ENCODE measurements at places on chromosomes 2 and 18.
A peak's percentile ranks its signal among the peaks of the same experiment; 100 is the strongest.

DNA sequence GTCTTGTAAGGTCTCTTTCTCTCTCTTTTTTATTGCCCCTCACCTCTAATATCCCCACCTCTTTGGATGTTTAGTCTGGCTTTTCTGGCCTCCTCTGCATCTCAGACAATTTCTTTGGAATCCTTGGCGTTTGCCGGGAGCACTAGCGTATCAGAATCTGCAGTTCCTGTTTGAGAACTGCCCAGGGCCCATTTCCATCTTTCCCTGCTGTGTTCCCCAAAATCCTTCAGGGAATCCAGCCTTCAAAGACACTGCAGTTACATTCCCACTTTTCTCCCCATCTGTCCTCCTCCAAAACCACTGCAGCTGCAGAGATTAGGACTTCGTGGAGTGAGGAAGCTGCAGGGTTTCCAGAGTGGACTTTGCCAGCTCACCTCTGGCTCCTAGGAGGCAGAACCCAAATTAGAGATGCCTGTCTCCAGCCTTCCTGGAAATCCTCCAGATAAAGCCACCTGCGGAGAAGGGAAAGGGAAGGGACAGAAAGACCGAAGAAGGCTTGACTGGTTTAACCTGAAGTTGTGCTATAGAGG, 2.7 kb downstream of the VSNL1 start:
- DNase-seq: no peak

GRCh38 chr2:165791421-165792103, 2.5 kb downstream of the GALNT3 start:
- no peak for DNase-seq

DNA sequence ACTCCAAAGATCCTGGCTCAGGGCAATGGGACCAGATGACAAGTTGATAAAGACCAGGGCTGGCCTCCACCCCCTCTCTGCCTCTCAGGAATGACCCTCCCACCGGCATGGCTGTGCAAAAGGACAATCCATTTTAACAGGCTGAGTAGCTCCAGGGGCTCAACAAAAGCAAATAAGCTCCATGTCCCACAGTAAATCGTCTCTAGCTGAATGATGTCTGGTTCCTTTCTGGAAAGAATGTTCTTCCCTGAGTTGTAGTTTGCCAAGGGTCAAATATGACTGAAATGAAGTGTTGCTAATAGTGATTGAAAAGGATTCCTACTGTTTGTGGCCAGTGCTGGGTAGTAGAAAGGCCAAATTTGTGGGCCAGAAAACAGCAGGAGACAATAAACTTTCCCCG, 434.4 kb upstream of the ETAA1 start:
- DNase-seq: no peak

- DNase-seq: no peak
Observed at GRCh38 chr2:26721115-26722032, 28.9 kb downstream of the KCNK3 start.

GRCh38 chr2:69291004-69291650, 95.9 kb downstream of the GFPT1 start:
- DNase-seq: no peak

- DNase-seq: no peak
Observed at GRCh38 chr2:54457323-54458023, 1.3 kb downstream of the SPTBN1 start.

- DNase-seq: peak; percentile 42
Observed at GRCh38 chr2:230575642-230576324, 136.9 kb upstream of the CAB39 start.

- no peak for DNase-seq
Observed at GRCh38 chr2:119157850-119158511, 570 bp downstream of the C1QL2 start.

DNA sequence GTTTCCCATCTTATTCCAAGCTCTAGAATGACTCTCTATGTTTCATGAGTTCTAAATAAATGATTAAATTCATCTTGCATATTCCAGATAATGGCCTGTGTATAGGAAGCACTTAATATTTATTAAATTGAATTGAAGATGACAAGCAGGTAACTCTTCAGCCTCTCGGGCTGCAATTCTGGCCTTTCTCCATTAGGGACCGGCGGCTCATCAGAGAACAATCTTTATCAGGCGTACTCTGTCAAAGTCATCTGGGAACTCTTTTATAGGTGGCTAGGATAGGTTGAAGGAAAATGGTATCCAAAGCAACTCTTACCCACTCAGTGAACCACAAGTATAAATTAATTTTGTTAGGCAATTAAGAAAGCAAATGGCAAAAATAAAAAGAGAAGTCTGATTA, 308.5 kb downstream of the NOL4 start:
- DNase-seq: no peak

GRCh38 chr2:202721621-202722020, 86.9 kb downstream of the FAM117B start:
- no peak for DNase-seq

GRCh38 chr2:12617366-12617765, 99.4 kb upstream of the TRIB2 start:
- no peak for DNase-seq

DNA sequence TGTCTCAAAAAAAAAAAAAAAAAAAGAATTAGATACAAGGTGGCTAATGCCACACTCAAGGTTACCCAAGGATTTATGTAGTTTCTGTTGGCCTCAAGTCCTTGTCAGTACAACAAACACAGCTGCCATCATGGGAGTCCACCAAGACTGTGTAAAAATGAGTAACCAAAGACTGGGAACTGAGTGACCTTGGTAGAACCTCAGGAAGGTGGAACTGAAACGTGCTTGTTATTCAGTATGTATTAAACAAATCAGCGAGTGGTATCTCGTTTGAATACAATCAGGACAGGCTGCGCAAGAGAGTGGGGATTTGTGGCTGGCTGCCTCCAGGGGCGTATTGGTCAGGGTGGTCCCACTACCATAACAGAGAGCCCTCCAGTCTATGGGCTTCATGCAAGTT, 1.6 kb upstream of the SFTPB start:
- no peak for DNase-seq

GRCh38 chr2:216084547-216084946, 2.8 kb downstream of the TMEM169 start:
- DNase-seq: peak; percentile 15

- DNase-seq: no peak
Observed at GRCh38 chr18:36633961-36634412, 194.8 kb downstream of the TPGS2 start.

- DNase-seq: no peak
Observed at GRCh38 chr18:69889009-69889408, 58.7 kb downstream of the CD226 start.

GRCh38 chr18:40864846-40865245, 1090.2 kb upstream of the PIK3C3 start:
- DNase-seq: no peak

DNA sequence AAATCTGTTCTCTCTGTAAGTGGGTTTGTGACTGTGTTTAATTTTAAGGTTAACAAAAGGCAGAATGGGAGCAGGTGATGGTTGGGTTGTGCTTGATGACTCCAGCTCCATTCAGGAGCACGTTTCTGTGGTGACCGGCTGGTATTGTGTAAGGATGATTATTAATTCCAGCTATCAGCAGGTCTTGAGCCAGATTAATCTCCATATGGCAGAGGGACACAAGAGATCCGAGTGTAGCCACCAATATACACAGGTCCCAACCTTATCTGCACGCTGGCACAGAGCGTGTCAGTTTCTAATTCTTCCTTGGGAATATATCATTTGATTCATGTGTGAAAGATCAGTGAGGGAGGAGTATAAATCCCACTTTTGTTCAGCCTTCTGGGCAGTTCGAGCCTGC, 199.0 kb upstream of the DCC start:
- no peak for DNase-seq

DNA sequence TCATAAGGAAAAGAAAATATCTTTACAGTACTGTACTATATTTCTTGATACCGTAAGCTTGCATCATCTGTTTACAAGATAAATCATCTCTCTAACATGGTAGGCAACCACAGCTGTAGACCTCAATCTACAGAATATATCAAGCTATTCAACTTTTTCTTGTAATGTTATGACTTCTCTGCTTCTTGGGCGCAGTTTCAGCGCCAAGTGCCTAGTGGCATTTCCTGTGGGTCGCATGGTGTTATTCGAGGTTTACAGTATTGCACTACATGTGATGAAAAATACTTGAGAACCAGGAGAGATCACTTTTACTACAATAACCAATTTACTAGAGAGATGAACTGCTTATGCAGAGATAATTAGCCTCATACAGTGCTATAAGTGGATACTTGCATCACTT, 34.0 kb upstream of the SESTD1 start:
- DNase-seq: no peak

GRCh38 chr2:39625193-39625926, 40.4 kb upstream of the TMEM178A start:
- DNase-seq: no peak

DNA sequence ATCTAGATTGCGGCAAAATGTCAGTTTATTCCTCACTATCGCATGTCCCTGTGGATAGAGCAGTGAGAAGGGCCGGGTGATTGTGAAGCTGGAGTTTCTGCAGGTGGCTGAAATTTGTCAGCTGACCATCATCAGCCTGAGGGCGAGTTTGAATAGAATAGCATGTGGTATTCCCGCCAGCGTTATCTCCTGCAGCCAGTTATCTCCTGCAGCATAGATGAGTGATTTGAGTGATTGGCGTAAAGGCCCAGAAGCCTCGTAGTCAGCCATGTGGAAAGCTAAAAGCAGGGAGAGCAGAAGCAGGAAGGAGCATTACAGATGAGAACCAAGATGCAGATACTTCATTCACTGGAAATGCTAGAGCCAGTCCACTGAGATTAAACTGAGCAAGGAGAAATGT, 65.5 kb downstream of the CABLES1 start:
- no peak for DNase-seq

DNA sequence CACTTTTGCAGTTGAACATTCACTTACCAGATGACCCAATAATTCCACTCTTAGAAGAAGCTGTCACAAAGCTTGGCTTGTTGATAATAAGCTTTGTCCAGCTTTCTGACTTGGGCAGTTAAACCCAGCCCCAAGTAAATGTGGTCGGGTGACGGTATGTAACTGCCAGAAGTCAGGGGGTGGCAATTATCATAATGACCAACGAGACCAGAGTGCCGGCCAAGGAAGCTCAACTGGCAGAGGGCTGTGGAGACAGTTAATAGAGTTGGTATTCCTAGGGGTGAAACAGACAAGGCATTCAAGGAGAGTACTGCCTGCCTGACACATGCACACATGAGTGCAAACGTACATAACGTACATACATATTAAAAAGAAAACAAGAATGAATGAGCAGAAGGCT, 116.7 kb downstream of the EIPR1 start:
- DNase-seq: no peak

DNA sequence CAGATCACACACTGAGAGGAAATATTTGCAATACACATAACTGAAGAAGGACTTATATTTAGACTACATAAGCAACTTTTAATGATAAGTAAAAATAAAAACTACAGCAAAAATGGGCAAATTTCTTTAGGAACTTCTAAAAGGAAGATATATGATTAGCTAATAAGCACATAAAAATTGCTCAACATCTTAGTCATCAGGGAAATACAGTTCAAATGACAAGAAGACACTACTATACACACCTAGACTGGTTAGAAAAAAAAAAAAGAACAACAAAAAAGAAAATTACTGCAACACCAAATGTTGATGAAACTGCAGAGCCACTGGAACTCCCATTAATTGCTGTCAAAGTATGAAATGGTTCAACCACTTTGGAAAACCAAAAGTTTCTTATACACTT, 1247.5 kb upstream of the ACVR2A start:
- DNase-seq: no peak

DNA sequence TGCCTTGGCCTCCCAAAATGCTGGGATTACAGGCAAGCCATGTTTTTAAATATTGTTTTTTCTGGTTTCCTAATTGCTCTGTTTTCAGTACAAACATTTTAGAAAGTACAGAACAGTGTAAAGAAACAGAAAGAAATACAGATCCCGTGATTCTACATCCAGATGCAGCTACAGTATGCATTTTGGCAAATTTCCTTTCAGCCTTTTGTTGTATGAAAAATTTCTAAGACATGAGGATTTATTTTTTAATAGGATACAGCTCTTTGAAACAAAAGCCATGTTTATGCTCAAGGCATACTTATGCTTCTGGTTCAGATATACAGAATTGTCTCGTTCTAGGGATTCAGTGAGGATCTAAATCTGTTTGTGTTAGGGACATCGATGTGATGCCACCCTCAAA, 109.5 kb downstream of the MAP2 start:
- no peak for DNase-seq

DNA sequence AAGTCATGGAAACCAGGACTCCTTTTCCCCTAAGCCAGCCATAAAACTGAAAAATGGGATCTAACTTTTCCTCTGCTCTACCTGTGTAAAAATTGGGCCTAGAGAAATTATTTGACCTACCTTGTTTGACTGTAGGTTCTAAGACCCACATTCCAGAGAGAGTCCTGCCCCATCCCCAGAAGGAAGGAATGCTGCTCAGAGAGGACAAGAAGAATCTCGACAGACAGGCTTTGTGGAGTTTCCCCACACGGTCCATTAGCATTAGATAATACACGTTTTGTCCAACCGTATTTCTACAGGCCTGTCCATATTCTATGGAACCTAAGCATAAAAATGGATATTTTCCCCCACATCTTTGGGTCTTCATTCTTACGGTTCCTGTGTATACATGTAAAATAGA, 403.3 kb downstream of the METTL4 start:
- no peak for DNase-seq

GRCh38 chr18:11256251-11256650, 106.9 kb upstream of the PIEZO2 start:
- DNase-seq: no peak

- DNase-seq: no peak
Observed at GRCh38 chr2:200845194-200845593, 19.3 kb downstream of the CLK1 start.

Measured in T-cell (primary cell).